ENCODE measurements at places on chromosomes 5 and 9.
A peak's percentile ranks its signal among the peaks of the same experiment; 100 is the strongest.

DNA sequence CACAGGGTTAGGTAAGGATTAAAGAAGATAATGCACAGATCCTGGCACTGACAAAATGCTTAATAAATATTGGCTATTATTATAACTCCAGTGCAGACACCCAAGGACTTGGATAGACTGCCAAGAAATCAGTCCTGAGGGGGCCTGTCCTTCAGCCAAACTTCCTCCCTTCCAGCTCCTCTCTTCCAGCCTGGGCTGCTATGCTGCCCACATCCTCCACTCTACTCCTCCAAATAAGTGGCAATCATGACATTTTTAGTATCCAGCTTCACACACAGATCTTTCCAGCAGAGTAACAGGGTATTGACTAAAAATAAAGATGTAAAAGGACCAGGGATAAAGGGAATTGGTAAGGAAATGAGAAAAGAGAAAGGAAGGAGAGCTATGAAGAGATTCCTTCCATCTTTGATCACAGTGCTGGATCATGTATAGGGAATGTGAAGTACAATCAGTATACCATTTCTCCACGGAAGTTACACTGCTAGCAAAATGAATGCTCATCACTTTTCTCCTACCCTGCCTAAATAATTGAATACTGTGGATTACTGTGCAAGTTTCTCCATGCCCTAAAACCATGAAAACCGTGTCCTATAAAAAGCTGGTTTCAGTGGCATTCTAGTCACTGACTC is 136.0 kb upstream of the OSMR start:
- no peak for DNase-seq

DNA sequence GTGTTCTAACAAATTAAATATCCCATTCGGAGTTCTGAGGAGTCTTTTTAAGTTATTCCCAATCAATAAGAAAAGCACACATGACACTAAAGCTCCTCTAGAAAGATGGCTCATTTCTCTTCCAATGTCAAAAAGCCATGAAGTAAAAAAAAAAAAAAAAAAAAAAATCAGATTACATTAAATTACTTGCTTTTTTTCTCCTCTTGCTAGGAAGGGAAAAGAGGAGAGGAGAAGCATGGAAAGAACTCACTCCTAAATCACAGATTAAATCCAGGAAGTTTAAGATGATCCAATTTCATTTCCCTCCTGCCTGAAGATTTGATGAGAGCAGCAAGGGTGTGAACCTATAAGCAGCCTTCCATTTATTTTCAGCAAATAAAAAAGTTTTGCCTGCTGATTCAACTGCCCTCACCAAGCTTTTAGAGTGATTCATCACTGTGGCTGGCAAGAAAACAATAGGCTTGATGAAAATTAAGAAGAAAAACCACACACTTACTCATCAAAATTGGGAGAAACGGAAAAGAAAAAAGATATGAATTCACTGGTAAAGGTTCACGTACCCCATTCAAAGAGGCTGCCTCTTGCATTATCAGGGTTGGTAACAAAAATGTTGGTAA is 19.7 kb downstream of the MYO10 start:
- peak; percentile 96 for DNase-seq

DNA sequence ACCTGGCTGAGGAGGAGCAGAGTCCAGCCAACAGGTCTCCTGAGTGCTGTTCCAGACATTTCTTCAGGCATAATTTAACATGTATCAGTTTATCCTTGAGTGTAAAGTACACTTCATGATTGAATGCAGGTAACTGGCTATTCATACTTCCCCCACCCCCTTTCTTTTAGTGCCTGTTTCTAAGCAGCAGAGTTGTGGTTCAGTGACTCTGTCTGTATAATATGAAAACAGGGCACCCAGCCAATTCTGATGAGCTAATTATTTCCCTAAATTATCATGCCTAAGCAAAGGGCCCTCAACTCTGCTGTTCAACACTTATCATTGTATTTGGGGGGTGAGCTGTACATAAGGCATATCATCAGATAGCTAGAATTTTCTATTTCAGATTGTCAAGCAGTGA is 51.9 kb upstream of the ZSWIM6 start:
- DNase-seq, result peak; percentile 91

DNA sequence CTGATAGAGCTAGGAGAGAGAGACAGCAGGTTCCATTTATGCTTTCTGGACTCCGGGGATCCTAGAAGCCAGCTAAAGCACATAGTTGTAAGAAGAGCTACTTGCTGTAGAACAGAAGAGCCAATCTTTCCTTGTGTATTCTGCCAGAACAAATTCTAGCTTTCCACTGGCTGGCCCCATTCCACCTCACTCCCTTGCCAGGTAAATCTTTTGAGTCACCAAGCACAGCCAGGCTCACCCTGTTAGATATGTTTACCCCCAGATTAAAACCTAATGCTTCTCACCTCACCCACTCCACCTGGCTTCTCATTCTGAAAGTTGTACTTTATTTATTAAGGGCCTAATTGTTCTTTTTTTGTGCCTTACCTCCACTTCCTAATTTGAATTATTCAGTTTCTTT is 48.9 kb upstream of the CHD1 start:
- DNase-seq, result no peak

GRCh38 chr5:170411100-170411499 is 21.9 kb upstream of the KCNMB1 start:
- no peak for DNase-seq

DNA sequence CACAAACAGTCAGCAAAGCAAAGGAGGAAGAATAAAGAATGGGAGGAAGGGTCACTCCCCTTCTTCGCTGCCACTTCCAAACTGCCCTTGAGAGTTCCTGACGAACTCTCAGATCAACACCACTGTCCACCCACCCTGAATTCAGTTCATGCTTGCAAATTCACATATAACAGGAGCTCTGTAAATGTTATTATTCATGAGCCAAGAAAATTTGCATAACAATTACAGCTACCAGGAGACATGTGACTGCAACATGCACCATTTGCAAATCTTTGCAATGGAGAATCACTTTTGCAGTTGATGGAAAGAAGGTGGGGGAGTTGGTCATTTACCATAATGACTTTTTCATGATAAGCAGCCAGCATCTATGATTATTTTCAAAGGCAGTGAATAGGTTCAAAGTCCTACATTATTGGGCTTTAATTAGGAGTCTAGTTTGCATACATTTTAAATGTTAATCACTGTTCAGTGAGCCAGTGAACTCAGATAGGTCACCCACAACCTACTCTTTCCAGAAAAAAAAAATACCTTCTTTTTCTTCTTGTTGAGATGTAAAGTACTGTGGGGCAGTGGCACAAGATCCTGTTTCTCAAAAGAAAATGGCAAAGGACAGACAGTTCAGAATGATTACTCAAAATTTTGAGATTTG is 149.7 kb downstream of the CAAP1 start:
- DNase-seq, result no peak
